HAP-1 (cell line): ENCODE measurements at places on chromosomes 11 and 22.

DNA sequence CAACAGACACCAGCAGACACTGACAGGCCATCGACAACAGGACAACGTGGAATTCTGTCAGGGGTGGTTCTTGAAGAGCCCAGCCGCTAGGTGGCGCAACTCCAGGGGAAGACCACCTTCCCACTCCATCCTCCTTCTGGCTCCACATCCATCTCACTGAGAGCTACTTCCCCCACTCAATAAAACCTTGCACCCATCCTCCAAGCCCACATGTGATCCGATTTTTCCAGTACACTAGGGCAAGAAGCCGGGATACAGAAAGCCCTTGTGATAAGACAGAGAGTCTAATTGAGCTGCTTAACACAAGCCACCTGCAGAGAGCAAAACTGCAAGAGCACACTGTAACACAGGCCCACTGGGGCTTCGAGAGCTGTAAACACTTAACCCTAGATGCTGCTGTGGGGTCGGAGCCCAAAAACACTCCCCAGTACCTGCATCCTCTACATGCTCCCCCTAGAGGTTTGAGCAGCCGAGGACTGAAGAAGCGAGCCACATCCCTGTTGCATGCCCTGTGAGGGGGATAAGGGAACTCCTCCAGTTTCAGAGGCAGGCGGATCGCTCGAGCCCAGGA, 11.5 kb upstream of the RAB39A start:
- no peak for DNase-seq

GRCh38 chr11:17865765-17866428, 131.3 kb downstream of the KCNC1 start:
- no peak for DNase-seq

- no peak for DNase-seq
Measured at GRCh38 chr11:88179141-88179540, 3.9 kb upstream of the RAB38 start.

GRCh38 chr11:24514219-24514594, 17.4 kb downstream of the LUZP2 start:
- peak; percentile 72 for DNase-seq

DNA sequence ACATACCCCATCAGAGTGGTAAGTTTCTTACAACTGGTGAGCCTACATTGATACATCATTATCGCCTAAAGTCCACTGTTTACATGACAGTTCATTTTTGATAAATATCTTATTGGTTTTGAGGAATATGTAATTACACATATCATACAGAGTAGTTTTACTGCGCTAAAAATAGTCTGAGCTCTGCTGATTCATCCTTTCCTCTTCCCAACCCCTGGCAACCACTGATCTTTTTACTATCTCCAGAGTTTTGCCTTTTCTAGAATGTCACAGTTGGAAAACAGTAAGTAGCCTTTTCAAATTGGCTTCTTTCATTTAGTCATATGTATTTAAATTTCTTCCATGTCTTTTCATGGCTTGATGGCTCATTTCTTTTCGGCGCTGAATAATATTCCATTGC, 112.8 kb downstream of the LARGE1 start:
- no peak for DNase-seq

GRCh38 chr11:5380740-5381342, 2.8 kb upstream of the OR51M1 start:
- peak; percentile 68 for DNase-seq

GRCh38 chr11:86294026-86294425, 8.0 kb upstream of the HIKESHI start:
- no peak for DNase-seq
